ENCODE measurements at places on chromosomes 1 and 21.

DNA sequence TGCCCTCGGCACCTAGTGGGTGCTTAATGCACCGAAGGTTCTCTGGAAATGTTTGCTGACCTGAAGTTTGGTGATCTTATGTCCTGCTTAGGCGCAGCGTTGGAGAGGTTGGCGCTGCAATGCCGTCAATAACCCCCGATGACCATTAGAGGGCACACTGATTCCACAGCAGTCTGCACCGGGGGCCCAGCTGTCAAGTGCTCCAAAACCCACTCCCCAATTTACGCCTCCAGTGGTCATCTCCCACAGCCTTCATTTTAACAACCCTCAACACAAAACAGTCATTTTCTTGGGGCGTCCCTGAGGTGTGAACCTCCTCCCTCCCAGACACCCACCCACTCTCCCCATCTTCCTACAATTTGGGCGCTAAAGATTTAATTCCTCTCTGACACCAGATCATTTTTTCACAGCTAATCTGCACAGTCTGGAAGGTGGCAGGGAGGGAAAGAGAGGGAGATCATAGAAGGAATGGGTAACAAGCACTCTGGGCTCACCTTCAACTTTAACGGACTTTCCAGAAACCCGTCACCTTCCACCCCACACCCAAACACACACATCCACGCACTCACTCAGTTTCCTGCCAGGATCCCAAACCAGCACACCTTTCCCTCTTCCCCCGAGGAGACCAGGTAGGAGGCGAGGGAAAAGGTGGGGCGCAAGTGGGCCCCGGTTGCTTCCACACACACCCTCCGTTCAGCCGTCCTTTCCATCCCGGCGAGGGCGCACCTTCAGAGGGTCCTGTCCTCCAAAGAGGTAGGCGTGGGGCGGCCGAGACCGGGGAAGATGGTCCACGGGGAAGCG, 570 bp upstream of the NPR1 start:
- peak; percentile 47 for DNase-seq

GRCh38 chr1:5424802-5425703, 567.2 kb downstream of the NPHP4 start:
- no peak for DNase-seq

DNA sequence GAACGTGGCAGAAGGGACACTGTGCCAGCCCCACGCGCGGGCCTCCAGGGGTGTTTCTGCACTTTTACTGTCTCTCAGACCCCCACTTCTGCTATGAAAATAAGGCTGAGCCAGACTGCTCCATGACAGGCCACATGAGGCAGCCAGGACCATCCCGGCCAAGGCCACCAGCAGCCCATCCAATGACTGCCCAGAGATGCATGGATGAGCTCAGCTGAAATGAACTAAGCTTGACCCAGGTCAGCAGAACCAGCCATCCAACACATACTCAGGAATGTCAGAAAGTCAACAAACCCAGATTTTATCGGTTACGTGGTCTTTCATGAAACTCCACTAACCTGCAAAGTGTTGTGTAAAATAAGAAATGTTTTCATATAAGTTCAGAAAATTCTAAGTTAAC, 51.2 kb downstream of the CCDC185 start:
- DNase-seq, result no peak

DNA sequence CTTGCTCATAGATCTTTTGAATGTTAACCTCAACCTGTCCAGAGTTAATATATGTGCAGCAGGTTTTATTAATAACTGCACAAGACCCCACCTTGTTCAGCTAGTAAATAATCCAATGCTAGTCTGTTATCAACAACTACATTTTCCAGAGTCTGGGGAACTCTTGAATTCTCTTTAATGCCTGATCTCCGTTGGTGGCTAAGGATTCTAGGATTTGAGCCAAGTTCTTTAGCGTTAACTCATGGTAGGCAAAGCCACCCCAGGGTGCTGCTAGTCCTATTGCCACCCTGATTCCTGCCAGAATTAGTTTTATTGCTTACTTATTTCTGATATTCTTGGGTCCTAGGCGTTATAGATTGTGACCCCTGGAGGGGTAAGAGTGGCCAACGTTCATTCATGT, 12.8 kb downstream of the BACE2 start:
- no peak for DNase-seq

DNA sequence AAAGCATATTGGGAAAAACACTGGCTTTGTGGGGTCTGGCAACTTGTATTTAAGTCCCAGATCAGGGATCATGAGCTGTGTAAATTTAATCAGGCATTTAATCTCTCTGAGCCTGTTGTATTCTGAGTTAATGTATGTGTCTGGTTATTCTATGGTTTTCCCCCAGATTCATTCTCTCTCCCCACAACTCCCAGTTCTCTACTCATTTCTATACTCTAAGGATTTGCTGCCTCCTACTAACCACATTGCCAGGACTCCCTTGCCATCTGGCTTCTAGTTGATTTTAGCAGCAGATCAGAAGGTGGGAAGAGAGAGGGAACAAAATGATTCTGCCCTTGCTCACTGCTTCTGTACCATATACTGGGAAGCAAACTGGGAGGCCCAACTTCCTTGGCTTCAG, 31.4 kb upstream of the S1PR1 start:
- DNase-seq, result no peak

DNA sequence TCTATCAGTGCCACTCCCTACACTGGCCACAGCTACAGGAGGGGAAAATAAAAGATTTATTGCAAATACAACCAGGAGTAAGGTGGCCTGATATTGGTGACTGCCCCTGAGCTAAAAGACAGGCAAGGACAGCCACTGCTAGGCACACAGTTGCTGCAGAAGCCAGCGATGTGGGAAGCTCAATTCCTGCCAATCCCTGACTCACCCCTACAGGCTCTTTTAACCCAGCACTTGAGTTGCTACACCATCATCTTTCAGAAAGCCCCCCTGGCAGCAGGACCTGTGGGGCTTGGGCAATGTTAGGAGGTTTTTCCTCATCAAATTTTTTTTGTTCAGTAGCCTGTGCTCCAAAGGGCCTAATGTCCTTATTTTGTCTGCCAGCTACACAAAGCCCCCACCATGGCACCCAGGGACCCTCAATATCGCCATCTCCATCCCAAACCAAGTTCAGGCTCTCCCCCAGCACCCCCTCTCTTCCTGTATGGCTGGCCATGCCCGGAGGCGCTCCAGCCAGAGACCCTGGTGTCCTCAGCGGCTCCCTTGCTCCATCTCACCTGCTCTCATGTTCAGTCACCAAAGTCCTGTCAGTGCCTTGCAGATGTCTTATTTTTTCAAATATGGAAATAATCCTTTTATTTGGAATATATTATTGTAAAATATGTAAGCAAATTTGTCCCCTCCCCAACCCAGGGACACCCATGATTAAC, 13.4 kb downstream of the CLEC20A start:
- DNase-seq, result no peak

DNA sequence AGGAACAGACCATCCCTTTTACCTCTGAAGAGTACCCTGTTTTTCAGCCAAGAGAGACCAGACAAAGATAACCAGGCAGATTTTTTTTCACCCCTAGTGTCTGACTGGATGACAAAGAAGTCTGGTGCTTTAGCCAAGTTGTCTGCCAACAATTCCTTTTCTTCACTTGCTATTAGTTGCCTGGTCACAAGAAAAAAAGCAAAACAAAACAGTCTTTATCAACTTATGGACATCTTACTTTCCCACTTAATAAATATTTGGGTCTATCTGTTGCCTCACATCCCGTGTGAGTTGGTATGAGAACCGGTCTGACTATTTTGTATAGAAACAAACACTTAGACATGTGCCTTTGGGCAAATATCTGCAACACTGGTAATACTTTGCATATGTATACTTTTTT, 662.9 kb downstream of the PLPP3 start:
- DNase-seq, result no peak

Data from inflammatory macrophage (primary cell).